ENCODE measurements at places on chromosomes 6 and 20.

- peak; percentile 12 for DNase-seq
Observed at GRCh38 chr6:1856381-1856780, 246.7 kb downstream of the FOXC1 start.

DNA sequence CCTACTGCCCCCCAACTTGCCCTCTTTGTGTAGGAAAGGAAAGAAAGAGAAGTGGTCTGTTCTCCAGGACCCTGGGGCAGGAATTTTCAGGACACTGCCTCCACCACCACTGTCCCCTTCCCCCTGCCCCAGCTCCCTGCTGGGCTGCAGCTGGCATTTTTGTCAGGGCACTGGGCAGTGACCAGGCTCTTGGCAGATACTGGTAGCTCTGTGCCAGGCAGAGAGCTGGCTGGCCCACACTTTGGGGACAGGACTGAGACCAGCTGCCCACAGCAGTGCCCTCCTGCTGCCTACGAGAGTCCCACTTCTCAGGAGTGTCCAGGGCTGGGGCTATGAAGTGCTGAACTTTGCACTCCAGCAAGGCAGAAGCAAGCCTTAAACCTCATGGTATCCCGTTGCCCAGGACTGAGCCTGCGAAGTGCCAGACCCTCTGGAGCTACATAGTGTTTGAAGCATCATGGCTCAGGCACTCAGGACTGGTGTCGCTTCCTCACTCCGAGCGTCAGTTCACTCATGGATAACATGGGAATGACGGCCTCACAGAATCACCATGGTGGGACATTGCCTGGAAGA lies 19.3 kb downstream of the SLC13A3 start:
- DNase-seq = no peak

DNA sequence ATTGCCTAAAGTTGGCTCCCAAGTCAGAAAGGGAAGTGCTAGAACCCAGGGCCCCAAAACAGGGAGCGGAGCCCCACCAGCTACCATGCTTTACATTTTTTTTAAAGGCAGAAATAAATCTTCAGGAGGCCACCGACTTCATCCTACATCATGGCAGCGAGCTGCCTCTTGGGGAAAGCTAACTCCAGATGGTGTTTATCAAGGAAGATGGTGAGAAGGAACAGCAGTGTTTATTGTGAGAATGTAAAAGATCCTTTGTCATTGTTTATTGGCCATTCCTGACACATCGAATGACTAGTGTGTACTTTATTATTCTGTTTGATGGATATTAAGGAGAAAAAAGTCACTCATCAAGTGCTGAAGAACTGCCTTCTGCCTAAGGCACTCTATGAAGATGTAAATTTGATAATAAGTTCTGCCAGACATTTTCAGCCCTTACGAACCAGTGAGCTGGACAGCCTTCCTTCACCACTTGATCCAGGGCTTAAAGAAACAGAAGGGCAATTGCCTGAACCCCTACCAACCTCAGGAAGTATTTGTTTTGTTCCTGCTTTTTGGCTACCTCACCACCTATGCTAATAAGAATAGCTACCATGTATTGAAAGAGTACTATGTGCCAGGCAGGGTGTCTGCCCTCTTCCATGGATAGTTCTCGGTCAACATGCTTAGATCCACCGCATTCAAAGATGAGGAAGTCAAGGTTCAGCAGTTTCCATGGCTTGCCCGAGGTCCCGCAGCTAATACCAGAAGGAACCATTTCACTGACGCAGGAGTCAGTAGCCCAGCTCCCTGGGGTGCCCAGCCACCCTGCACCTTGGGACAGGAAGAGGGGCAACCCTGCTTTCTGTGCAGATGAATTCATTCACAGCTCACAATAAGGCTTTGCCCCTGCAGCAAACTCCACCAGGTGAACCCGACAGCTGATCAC lies 194.7 kb upstream of the RREB1 start:
- DNase-seq = no peak

- DNase-seq = no peak
Observed at GRCh38 chr20:12598894-12599293, 409.9 kb upstream of the SPTLC3 start.

GRCh38 chr20:2142649-2143048 lies 41.0 kb downstream of the STK35 start:
- DNase-seq = no peak

GRCh38 chr6:45439459-45439858 lies 61.7 kb upstream of the SUPT3H start:
- no peak for DNase-seq

DNA sequence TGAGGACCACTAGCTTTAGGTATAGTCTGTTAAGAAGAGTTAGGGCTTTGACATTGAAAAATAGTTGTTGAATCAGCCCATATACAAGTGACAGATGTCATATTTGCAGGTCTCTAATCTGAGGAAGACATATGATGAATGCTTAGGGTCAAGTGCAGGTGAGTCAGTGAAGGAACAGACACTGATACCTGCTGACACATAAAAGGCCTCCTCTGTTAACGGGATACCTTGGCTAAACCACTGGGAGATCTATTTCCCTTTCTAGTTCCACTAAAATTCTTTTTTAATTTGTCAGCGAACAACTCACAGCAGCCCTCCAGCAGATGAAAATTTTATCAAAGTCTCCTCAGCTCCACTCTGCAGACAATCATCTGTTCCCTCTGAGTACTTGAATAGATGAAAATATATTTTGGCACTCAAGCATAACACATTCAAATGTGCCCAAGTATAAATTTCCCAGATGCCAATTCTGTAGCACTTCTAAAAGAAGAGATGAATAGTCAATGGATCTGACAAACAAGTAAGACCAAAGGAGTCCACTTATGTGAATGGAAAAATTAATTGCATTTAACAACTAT lies 154.0 kb downstream of the KIF16B start:
- no peak for DNase-seq

GRCh38 chr20:36850759-36851158 lies 25.2 kb upstream of the TLDC2 start:
- DNase-seq = no peak

DNA sequence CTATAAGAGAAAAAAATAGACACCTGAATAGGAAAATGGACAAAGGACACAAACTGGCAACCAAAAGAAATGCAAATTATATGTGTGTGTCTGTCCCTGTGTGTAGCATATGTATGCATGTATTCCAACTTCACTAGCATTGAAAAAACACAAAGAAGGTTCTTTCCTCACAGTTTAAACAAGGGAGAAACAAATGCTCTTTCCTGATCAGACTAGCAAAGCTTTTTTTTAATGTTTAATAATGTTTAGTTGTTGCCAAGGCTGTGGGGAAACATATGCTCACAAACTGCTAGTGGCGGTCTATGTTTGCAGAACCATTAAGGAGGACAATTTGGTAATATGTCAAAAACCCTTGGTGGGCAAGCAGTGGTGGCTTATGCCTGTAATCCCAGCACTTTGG lies 22.4 kb downstream of the SMLR1 start:
- DNase-seq = no peak

DNA sequence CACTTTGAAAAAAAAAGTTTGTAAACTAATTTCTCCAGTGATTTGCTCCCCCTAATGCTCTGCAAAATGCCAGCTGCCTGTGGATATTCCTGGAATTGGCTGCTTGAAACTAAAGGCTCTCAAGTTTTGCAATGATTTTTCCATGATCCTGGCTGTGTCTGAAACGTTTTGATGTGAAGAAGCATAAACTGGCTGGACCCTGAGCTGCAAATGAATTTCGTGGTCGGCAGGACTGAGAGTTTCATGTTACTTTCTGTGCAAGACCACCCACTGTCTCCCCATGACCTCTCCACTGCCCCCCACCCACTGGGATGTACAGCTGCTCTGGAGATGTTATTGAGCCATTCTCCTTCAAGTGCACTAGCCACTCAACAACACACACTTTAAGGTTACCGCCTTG lies 171.3 kb upstream of the SSTR4 start:
- DNase-seq = no peak

GRCh38 chr20:21301940-21302663 lies 1.0 kb upstream of the XRN2 start:
- no peak for DNase-seq

- DNase-seq = no peak
Observed at GRCh38 chr6:73739096-73739495, 43.1 kb downstream of the CD109 start.

DNA sequence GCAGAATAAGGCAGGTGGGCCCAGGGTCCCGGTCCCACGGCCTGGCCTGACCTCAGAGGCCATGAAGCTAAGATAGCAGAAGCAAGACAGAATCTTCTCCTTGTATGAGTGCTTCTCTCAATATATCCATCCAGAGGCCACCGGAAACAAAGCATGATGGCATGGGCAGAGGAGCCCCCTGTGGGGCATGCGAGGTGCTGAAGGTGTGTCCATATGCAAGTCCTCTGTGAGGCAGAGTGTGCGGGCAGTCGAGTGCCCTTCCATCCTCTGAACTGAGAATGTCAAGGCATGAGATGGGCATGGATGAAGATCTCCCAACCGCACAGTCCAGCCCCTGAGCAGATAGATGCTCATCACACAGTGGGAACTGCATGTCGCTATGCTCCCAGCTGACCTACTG lies 9.8 kb upstream of the GGTLC1 start:
- DNase-seq = no peak

GRCh38 chr20:62567246-62568044 lies 74.9 kb upstream of the SLCO4A1 start:
- no peak for DNase-seq

GRCh38 chr6:113626475-113626874 lies 230.7 kb upstream of the MARCKS start:
- DNase-seq = no peak

DNA sequence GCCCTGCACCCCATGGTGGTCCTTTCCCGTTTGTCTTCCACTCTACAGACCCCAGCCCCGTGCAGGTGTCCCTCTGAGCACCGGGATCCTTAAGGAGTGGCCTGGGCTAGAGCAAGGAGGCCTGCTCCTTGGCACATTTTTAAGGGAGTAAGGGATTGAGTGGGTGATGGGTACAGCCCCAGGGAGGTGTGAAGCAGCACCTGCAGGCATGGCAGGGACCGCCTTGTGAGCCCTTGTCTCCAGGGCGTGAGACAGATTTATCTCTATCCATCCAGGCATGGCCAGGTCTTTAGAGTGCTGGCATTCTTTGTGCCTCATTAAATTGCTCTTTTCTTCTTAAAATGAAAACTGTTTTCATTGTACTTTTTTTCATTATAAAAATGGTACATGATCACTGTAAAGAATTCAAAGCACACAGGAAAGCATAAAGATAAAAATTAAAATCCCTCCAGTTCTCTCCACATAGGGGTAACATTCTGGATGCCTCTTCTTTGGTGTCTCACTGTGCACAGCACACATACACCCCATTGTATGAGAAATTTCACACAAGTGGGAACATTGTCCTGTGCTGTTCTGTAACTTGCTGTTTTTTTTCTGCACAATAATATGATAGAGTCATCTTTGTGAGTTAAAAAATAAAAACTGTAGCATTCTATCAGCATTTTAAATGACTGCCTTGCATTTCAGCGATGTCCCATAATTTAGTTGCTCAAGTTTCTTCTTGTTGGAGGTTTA lies 31.9 kb upstream of the ZNF831 start:
- DNase-seq = no peak

DNA sequence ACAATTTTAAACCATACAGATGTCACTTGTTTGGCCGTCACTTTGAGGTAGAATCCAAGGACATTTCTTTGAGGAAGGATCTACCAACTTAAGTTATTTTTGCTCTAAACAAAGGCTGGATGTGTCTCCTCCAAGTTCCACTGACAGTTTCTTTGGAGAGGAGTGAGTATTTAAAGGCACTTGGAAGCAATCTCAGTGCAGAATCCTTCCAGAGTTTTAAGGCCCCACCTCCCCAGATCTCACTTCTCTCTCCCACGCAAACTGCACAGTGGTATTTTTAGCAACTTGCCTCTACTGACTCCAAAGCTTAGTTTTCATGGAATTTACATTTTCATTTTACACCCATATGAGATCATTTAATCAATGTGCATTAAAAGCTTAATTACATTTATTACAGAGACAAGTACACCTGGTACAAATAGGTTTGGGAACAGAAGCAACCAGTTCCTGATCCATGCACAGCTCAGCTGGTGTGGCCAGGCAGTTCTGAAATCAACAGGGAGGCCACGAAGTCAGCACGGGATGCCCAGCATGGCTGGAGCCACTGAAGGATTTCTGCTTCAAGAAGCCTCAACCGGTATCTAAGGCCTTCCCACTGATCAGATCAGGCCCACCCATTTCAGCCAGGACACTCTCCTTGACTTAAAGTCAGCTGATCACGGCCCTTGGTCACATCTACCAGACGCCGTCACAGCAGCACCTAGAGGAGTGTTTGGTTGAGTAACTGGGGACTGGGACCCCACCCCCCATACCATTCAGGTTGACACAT lies 109.8 kb downstream of the SYCP2 start:
- no peak for DNase-seq

- no peak for DNase-seq
Observed at GRCh38 chr6:5894357-5894756, 112.4 kb downstream of the NRN1 start.
